Calu3 (cell line): ENCODE measurements at places on chromosomes 2 and 18. TPM values are rescaled to one million over a fixed set of nuclear protein-coding genes. Genes with fewer than 3 reads are reported as not detected.

The MITD1 gene
- total RNA-seq: 28.6 and 29.9 TPM in 2 replicates

The STAT4 gene
- 0.85 and 1.3 TPM in 2 replicates for total RNA-seq

The CFAP221 gene
- total RNA-seq: 9.5 and 10.0 TPM in 2 replicates

The NR4A2 gene
- total RNA-seq: 4.9 and 6.2 TPM in 2 replicates

The DNAH7 gene
- 1.7 and 2.5 TPM in 2 replicates for total RNA-seq

DNA sequence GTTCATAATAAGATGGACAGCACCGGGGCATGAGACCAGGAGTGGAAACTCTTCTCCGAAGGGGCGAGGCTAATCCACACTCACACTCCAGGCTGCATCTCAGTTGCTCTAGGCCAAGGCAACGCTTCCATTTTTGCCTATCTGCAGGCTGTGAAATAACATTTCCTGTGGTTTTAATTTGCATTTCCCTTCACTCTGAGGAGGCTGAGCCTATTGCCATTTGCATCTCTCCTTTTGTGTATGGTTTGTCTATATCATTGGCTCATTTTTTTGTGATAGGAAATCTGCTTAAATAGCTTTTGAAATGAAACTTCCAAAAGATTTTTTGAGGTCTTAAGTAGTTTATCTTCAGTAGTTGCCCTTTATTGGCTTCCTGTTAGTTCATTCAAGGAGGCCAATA is 57.6 kb downstream of the TPGS2 start:
- H3K4me1 ChIP-seq: peaks cover 16% of the 10 kb centered on the region
- no peak overlapping the region for H3K27ac ChIP-seq
- no peaks in the 10 kb centered on the region for H3K36me3 ChIP-seq
- H3K27me3 ChIP-seq: no peaks in the 10 kb centered on the region

- DNase-seq: no peak
- H3K27me3 ChIP-seq: peaks cover 16% of the 10 kb centered on the region
- peak overlapping the region; percentile 16 for H3K27ac ChIP-seq
- H3K4me3 ChIP-seq: no peak overlapping the region
- H3K36me3 ChIP-seq: no peaks in the 10 kb centered on the region
Measured at GRCh38 chr2:46276642-46277041, 20.6 kb upstream of the EPAS1 start.

- H3K4me3 ChIP-seq: no peak overlapping the region
- no peaks in the 10 kb centered on the region for H3K4me1 ChIP-seq
- no peak for DNase-seq
- peaks cover 10% of the 10 kb centered on the region for H3K27me3 ChIP-seq
Measured at GRCh38 chr2:17303054-17303453, 215.2 kb downstream of the RAD51AP2 start.

DNA sequence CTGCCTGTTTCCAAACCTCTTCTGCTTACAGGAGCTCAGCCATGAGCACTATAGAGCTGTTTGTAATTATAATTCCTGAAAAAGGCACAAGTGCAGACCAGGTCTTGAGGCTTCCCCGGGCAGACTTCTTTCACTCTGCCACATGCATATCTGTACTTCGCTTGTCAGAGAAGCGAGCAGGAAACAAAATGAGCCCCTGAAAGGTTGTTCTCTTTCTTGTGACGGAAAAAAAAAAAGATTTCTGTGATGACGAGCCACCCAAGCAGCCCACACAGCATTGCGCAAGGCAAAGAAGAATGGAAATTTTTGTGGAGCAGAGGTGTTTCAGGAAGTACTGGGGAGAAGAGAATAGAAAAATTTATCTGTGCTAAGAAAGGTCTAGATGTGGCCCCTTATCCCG is 54.0 kb upstream of the LINC00305 start:
- DNase-seq: peak; percentile 36
- no peaks in the 10 kb centered on the region for H3K36me3 ChIP-seq
- peaks cover 19% of the 10 kb centered on the region for H3K4me1 ChIP-seq
- no peaks in the 10 kb centered on the region for H3K27me3 ChIP-seq
- no peak overlapping the region for H3K4me3 ChIP-seq
- H3K27ac ChIP-seq: no peak overlapping the region

DNA sequence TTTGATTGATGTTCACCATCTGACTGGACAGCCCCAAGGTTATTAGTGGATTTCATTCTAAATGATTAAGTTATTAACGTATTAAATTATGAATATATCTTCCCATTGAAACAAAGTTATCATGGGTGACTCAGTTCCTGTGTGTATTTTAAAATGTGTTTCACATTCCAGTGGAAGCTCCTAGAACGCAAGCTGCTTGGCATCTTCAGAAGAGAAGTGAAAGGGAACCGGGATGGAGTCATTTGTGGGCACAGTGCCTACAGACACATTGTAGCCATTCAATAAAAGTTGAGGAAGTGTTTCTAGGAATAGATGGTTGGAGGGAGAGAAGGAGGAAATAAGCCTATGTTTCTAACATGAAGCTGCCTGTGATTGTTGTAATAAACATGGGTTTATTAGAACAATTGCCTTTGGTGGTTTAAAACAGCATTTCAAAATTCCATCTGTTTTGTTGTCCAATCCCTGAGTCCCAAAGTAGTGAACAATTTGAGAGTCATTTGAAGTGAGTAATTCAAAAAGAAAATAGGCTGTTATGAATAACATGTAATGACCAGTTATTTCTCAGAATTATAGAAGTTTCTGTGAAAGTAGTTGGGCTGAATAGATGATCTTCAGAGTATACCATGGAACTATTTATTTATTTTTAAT is 143.5 kb downstream of the PKP4 start:
- peak overlapping the region; percentile 23 for H3K4me3 ChIP-seq
- peak overlapping the region; percentile 39 for H3K27ac ChIP-seq
- H3K4me1 ChIP-seq: peaks cover 35% of the 10 kb centered on the region
- peaks cover 8% of the 10 kb centered on the region for H3K36me3 ChIP-seq
- DNase-seq: peak; percentile 68
- H3K27me3 ChIP-seq: no peaks in the 10 kb centered on the region

GRCh38 chr18:56146565-56146964 is 491.8 kb downstream of the TXNL1 start:
- no peak overlapping the region for H3K4me3 ChIP-seq
- H3K36me3 ChIP-seq: no peaks in the 10 kb centered on the region
- DNase-seq: no peak
- H3K27ac ChIP-seq: no peak overlapping the region
- H3K4me1 ChIP-seq: no peaks in the 10 kb centered on the region
- no peaks in the 10 kb centered on the region for H3K27me3 ChIP-seq

- no peak for DNase-seq
- no peak overlapping the region for H3K27ac ChIP-seq
- H3K4me1 ChIP-seq: no peaks in the 10 kb centered on the region
- H3K36me3 ChIP-seq: no peaks in the 10 kb centered on the region
Measured at GRCh38 chr18:46478796-46479195, 178.2 kb downstream of the LOXHD1 start.

DNA sequence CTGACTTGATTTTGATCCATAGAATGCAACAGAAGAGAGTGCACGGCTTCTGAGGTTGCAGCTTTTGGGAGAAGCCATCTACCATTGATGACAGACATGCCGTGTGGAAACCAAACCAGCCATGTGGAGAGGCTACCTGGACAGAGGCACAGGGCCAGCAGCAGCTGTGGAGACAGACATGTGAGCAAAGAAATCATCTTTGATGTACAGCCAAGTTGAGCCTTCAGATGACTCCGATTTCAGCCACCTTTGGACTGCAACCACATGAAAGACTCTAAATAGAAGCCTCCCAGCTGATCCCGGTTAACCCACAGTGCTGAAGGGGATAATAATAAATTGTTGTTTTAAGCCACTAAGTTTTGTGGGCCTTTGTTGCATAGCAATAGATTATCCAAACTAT is 54.2 kb downstream of the TSN start:
- no peak overlapping the region for H3K4me3 ChIP-seq
- no peak for DNase-seq
- H3K36me3 ChIP-seq: no peaks in the 10 kb centered on the region
- no peaks in the 10 kb centered on the region for H3K27me3 ChIP-seq
- peaks cover 12% of the 10 kb centered on the region for H3K4me1 ChIP-seq

DNA sequence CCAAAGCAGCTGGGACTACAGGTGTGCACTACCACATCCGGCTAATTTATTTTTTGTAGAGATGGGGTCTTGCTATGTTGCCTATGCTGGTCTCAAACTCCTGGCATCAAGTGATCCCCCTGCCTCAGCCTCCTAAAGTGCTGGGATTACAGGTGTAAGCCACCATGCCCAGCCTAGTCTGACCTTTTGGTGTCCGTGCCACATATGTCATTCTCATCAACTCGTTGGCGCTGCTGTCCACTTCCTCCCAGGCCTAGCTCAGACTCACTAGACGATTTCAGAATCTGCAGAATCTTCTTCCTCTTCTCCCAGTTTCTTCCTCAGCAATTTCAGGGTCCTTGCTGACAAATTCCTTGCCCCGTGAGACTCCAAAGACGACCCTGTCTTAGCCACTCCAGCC is 39.8 kb upstream of the DNMT3A start:
- H3K4me3 ChIP-seq: no peak overlapping the region
- no peaks in the 10 kb centered on the region for H3K27me3 ChIP-seq
- no peaks in the 10 kb centered on the region for H3K36me3 ChIP-seq
- H3K4me1 ChIP-seq: peaks cover 7% of the 10 kb centered on the region

DNA sequence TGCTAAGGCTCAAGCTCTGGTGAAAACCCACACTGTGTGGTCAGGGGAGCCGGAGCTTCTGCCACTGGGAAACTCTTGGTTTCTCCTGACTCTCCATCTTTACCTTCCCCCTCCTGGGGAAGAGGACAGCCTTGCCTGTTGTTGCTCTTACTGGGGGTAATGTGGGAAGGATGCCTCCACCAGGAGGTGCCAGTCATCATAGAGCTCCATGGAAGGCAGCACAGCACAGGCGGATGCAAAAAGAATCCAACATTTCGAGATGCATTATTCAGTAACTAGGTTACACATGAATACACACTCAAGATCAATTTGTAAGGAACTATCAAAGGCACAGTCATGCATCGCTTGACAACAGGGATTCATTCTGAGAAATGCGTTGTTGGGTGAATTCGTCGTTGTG is 322.6 kb downstream of the AFF3 start:
- peaks cover 47% of the 10 kb centered on the region for H3K27me3 ChIP-seq
- no peaks in the 10 kb centered on the region for H3K36me3 ChIP-seq
- no peak overlapping the region for H3K27ac ChIP-seq
- no peak overlapping the region for H3K4me3 ChIP-seq

DNA sequence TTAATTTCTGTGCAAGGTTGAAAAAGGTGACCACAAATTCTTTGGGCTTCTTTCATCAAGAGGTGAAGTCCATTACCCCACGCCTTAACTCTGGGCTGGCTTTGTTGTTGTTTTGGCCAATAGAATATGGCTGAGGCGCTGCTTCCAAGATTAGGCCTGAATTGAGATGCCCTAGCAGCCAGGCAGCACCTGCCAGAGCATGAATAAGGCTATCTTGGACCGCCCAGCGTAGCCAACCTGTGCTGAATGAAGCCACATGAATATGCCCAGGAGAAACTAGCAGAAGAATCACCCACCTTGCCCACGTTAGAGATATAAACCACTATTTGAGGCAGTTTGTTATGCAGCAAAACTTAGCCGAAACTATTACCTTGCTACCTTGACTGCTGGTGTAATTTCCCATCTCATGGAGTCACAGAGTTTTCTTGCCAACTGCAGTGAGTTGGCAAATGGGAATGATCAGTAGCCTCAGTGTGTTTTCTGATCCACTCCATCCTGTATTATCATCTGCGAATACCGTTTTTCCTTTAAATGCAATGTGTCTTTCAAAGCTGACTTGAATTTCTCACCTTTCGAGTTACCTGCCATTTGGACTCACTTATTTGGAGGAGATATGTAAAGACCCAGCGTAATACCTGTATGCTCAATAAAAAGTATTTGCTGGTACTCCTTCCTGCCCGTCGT is 679 bp downstream of the TSGA10 start:
- H3K27me3 ChIP-seq: no peaks in the 10 kb centered on the region
- peaks cover 22% of the 10 kb centered on the region for H3K36me3 ChIP-seq
- no peak for DNase-seq
- H3K4me3 ChIP-seq: no peak overlapping the region
- H3K27ac ChIP-seq: peak overlapping the region; percentile 92

GRCh38 chr2:235847576-235847975 is 320.6 kb downstream of the GBX2 start:
- no peak overlapping the region for H3K4me3 ChIP-seq
- DNase-seq: no peak
- no peaks in the 10 kb centered on the region for H3K27me3 ChIP-seq
- peaks cover 6% of the 10 kb centered on the region for H3K36me3 ChIP-seq

- H3K36me3 ChIP-seq: no peaks in the 10 kb centered on the region
- no peak overlapping the region for H3K27ac ChIP-seq
- H3K27me3 ChIP-seq: no peaks in the 10 kb centered on the region
- H3K4me1 ChIP-seq: no peaks in the 10 kb centered on the region
- DNase-seq: no peak
Measured at GRCh38 chr2:82526277-82526676, 1932.8 kb downstream of the SUCLG1 start.

GRCh38 chr2:146579147-146579930 is 1265.5 kb upstream of the ACVR2A start:
- H3K4me3 ChIP-seq: no peak overlapping the region
- H3K4me1 ChIP-seq: peaks cover 18% of the 10 kb centered on the region
- H3K27ac ChIP-seq: peak overlapping the region; percentile 68
- no peak for DNase-seq

- DNase-seq: no peak
- peaks cover 23% of the 10 kb centered on the region for H3K4me1 ChIP-seq
- no peak overlapping the region for H3K4me3 ChIP-seq
- peaks cover 74% of the 10 kb centered on the region for H3K27me3 ChIP-seq
- H3K27ac ChIP-seq: no peak overlapping the region
Measured at GRCh38 chr2:10075101-10075500, 5.1 kb downstream of the CYS1 start.

DNA sequence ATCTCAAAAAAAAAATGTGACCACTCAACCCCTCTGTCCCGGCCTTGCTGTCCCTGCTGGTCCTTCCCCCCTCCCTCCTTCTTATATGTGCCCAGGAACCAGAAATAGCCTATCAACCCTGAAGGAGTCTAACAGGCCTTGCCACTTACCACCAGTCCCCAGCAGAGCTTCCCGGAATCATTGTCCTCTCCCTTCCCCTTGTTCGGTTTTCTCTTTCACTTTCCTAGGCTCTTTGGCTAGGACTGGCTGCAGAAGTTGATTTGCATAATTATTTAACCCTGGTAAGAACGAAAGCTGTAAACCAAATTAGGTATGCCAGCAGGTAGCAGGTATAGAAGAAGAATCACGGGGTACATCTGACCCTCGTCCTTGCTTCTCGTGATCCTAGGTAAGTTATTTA is 72.6 kb upstream of the ZNF532 start:
- H3K4me3 ChIP-seq: no peak overlapping the region
- H3K27me3 ChIP-seq: no peaks in the 10 kb centered on the region

DNA sequence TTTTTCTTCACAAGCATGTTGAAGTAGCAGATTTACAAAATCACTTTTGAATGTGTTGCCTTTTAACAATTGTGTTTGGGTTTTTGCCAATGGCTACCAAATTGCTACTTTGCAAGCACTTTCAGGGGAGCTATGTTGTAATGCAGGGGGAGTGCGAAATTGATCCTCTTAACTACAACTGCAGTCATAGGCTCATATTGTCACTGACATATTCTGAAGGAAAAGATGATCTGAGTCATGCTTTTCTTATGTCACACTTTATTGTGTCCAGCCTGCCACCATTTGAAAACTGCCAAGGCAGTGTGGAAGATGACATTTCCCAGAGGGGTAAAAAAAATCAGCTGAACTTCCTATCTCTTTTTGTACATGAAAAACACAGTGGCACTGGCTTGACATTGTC is 74.9 kb downstream of the GPD2 start:
- no peaks in the 10 kb centered on the region for H3K4me1 ChIP-seq
- DNase-seq: no peak
- H3K4me3 ChIP-seq: no peak overlapping the region
- peaks cover 4% of the 10 kb centered on the region for H3K36me3 ChIP-seq
